Stimulated activated CD8-positive, alpha-beta memory T cell treated with anti-CD3 and anti-CD28 coated beads, Interleukin-4, amount 100 ng/mL, for 1 hour (primary cell): ENCODE measurements at places on chromosomes 5 and 9.

GRCh38 chr5:17046320-17046719, 110.2 kb upstream of the MYO10 start:
- DNase-seq: no peak

DNA sequence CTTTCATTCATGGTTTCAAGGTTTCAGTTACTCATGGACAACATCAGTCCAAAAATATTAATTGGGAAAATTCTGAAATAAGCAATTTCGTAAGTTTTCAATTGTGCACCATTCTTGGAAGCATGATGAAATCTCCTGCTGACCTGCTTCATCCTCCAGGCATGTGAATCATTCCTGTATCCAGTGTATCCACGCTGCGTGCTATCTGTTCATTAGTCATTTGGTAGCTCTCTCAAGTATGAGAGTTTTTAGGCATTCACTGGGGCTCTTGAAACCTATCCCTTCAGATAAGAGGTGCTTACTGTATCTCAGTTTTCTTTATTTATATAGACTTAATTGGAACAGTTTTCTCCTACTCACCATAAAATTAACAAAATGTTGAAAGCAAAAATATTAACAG, 293.0 kb downstream of the CDH12 start:
- no peak for DNase-seq

GRCh38 chr9:112173489-112174221, 1.4 kb downstream of the SUSD1 start:
- DNase-seq: no peak

DNA sequence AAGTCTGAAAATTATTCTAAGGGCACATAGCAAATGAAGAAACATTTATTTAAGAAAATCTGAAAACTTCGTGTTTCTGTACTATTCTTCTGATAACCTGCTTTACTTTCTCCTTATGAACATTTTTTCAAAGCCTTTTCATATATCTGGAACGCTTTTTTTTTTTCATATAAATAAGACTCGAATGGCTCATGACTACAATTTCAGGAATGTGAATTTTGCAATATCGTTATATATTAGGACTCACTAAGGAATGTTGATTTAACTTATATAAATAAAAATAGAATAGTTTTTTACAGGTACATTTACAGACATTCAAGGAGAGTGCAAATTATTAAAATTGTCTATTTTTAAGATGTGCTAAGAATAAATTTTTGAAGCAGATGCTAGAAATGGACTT, 42.9 kb downstream of the GPBP1 start:
- DNase-seq: no peak

DNA sequence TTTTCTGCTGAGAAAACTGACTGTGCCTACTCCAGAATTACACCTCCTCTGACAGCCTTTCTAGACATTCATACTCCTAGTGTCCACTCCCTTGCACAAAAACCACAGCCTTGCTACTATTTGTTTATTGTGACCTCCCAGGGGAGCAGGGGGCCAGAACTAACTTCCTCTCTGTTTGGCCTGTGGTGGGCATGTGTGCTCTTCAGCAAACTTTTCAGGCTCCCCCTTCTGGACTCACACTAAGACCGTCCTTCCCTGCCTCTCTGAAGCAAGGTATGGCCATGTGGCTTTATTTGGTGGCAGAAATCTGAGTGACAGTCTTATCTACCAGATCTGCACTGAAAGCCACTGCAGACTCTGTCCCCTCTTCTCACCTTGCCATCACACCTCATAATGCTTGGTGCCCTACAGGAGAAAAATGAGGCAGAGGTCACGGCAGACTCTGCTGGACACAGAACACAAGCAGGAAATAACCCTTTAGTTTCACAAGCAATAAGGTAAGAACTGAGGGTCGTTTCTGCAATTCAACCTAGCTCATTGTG, 28.2 kb downstream of the LIFR start:
- DNase-seq: no peak

DNA sequence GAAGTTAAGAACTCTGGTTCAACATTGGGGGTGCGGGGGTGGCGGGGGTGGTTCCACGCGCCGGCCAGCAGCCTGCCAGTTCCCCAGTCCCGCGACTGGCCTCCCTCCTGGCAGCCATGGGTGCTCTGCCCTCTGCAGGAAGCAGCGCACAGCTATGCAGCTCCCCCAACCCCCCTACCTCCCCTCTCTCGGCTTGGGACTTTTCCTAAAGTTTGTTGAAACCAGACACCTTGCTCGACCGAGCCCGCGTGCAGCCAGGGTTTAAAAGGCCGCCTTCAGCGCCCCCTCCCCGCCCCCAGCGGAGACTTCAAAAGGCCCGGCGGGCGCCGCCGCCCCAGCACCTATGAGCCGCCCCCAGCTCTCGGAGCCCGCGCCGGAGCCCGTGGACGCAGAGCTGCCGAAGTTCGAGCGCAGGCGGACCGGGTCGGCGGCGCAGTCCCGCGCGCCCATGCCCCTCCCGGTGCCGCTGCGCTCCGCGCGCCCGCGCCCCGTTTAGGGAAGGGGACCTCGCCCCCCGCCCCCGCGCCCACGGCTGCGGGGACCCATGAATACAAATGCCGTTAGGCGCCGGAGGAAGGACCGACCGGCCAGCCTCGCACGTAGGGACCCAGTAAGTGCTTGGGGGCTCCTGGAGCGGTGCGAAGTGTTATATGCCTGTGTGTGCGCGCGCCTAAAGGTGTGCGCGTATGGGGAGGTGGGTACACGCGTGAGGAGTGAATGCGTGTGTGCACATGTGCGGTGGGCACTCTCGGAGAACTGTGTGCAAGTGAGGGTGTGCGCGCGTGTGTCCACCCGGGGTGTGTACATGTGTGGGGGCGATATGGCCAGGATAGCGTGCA, 1.4 kb upstream of the COL27A1 start:
- no peak for DNase-seq

DNA sequence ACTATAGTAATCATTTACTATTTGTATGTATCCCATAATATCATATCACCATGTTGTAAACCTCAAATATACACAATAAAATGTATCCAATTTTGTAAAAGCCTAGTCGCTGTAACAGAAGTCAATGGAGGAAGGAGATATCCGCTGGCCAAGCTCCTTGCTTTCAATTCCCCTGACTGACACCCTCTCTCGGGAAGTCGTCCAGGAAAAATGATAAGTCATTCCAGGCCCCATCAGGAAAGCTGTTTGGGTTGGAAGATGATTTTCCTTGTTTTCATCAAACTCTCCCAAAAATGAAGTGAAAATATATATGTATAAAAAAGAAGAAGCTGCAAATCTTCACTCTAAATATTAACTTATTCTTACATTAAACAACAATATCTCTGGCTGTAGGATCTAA, 52.2 kb upstream of the GABRB2 start:
- no peak for DNase-seq

DNA sequence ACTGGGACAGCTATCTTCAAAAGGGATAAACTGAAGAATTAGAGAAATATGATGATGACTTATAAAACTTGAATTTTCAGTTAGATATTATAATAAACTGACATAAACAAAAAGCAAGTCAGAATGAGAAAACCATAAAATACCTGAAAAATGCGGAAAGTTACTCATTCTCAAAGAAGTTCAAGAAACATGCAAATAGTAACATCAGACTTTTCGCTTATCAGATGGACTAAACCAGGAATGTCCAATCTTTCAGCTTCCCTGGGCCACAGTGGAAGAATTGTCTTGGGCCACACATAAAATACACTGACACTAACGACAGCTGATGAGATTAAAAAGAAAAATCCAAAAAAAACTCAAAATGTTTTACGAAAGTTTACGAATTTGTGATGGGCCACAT, 53.9 kb downstream of the DROSHA start:
- DNase-seq: no peak

DNA sequence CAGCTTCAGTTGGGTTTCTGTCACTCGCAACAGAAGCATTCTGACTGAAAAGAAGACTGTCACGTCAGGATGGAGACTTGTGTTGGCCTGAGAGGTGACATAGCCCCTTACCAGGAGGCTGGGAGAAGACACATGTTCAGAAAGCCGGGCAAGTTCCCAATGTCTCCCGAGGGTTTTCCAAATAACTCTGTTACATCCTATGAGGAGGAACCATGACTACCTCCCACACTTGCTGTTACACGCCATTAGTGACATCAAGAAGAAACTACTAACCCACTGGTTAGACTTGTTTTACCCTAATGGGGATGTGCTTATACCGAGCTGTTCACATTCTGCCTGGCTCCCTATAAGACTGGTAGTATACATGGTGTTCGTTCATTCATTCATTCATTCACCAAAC, 33.3 kb downstream of the SH3PXD2B start:
- no peak for DNase-seq

DNA sequence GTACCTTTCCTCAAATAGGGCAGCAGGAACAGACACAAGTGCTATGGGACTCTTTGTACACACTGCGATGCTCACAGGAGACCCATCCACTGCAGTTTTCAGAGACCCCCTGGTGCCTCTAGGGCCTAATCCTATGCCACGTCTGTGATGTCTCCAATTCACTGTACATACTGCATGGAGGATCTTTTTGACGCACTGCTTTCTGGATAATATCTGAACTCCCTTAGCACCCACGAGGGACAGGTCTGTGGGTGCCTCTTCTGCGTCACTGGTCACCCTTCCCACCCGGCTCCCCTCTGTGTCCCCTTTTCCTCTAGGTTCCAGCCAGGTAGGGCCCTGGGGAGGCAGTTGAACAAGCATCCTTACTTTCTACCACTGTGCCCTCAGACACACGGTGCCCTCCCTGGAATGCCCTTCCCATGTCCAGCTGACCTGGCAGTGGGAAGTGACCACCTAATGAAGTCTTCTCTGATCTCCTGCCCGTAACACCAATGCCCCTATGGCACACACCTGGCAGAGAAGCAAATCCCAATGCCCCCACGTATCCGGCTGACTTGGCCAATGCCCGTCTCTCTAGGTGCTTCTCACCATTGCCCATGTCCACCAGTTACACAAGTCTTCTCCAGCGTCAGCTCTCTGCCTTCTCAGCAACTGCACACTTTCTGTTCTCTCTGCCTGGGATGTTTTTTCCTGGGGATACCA, 41.5 kb downstream of the FOXI1 start:
- DNase-seq: no peak

DNA sequence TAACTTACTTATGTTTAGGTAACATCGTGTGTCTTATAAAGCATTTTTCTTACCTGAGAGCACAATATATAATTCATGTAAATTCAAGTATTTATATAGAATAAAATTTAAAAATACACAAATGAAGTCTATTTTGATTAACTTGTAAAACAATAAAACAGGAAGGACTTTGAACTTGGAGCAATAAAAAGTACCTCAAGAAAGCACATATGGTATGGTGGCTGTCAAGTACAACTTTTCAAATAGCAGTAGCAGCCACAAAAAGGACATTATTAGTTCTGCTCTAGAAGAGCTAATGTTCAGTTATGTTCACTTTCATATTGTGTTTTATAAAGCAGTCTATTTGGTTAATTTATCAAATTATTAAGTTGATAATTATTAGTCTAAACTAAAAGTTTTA, 31.4 kb downstream of the SLF1 start:
- DNase-seq: no peak

GRCh38 chr5:58849921-58850667, 267.2 kb downstream of the RAB3C start:
- DNase-seq: no peak

DNA sequence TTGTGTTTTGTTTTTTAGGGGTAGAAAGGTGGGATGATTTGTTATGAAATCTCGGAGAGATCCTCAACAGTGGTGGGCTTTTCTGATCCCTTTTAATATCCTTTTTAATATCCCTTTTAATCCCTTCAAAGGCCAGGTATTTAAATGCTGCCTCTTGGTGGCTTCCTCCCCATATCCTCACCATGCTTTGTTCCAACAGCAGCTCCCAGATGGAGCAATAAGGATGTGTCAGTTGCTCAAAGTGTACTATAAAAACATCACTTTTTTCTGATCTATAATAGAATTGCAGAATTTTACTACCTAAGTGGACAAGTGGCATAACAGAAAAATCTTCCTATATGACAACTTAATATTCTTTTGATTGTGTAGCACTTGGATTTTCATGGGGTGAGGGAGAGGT, 160.1 kb downstream of the GNAQ start:
- DNase-seq: no peak

DNA sequence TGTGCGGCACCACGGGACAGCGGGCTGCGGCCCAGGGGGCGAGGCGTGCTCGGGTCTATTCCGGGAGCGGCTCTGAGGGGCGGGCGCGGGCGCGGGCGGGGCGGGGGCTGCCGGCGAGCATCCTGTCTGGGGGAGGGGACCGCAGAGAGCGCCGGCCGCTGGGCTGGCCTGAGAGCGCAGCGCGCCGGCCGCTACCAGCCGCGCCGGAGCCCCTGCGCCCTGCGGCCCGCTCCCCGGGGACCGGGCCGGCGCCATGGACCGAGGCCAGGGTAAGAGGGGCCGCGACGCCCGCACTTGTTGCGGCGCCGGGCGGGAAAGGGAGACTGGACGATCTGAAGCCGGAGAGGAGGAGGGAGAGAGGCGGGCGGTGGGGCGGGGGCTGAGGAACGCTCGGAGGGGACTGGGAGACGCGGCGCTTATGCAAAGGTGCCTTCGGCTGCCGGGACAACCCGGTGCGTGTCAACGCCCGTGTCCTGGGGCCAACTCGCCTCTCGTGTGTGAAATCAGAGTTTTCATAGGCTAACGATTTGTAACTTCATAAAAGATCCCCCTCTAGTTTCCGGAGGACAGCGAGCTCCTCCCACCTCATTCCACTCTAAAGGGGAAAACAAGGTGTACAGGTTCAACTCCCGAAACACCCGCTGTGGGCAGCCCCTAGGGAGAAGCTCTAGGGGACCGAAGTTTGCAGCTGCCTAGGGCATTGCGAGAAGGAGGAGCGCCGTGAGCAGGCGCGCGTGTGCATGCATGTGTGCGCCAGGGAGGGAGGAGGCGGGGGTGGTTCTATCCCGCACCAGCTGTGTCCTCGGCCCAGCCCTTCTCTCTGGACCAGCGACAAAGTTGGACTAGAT, at the start of gene AFAP1L1:
Gene AFAP1L1 (plus strand): TSS at position 144 of the 848 bp plus-strand sequence. CDS start 110 bp downstream, at position 254.
- DNase-seq: no peak

GRCh38 chr9:99134893-99135341, 30.0 kb downstream of the TGFBR1 start:
- DNase-seq: no peak

GRCh38 chr5:74446725-74447241, 193.7 kb downstream of the ENC1 start:
- no peak for DNase-seq

DNA sequence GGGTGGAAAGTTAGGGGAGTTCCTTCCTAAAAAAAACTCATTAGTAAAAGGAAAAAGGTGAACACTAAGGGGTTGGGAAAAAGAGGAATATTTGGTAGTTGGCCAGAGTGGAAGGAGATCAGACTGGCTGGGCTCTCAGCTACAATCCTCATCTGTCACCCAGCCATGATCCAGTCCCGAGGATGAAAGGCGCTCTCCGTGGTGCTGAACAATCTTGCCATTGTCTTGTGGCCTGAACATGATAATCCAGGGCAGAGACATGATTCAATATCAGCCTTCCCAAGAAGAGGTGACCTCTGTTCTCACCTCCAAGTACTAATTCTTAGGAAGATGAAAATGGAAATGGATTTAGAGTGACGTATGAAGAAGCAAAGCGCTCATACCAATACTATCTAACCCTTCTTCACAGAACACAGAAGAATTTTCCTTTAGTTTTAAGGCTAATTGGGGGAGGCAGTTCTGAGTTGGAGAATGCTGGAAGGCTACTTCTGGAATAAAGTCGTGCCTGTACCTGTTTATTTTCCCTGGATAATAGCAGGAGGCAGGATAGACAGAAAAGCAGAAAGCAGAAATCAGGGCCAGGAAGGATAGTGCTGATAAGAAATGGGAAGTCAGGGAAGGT, 36.6 kb upstream of the MYORG start:
- DNase-seq: no peak
